ENCODE measurements at places on chromosomes 1 and 21.

DNA sequence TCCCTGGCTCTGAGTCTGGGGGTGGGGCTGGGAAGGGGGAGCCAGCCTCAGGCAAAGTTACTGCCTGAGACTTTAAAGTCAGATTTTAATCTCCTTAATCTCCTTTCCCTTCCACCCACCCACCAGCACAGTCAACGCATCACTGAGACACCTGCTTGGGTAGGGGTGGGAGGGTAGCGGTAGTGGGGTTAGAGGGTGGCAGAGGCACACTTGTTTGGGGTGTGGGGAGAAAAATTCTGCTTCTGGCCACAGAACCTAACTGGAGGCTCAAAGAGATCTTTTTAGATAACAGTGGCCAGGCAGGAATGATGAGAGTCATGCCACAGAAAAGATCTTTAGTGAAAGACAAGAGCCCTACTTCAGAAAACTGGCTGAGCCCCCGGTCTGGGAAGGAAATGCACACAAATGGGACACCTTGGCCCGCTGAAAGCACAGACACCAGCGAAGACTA lies 44.1 kb downstream of the CD247 start:
- no peak for DNase-seq

DNA sequence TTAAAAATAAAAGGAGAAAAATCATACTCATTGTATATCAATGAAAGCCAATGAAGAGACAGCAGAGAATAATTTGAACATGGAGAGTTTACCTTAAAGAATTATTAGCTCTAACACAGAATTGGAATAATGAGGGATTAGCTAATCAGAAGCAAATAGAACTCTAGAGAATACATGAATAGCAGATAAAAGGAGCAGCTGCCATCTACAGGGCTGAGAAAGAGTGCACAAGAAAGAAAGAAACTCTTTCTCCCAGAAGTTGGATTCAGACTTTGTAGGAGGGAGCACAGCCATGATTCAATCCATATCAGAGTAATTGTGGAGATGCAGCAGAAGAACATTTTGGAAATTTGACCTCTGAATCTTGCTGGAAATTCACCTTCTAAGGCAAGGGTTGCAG lies 1171.2 kb downstream of the PLA2G4A start:
- no peak for DNase-seq

GRCh38 chr21:41802198-41802584 lies 35.3 kb upstream of the RIPK4 start:
- no peak for DNase-seq

- DNase-seq: no peak
Observed at GRCh38 chr1:219236933-219237610, 63.4 kb downstream of the LYPLAL1 start.
